ENCODE measurements at places on chromosomes 5 and 9.

DNA sequence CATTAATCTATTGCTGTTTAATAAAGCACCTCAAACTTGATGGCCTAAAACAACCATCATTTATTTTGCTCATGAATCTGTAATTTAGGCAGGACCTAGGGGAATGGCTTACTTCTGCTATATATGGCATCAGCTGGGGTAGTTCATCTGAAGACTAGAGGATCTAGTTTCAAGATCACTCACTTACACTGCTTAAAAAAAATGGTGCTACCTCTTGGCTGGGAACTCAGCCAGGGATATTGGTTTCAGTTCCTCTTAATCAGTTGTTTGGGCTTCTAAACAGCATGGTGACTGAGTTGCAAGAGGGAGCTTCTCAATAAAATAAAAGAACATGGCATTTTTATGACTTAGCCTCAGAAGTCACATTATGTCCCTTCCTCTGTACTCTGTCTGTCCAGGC lies 142.0 kb downstream of the FAM114A2 start:
- DNase-seq = no peak

DNA sequence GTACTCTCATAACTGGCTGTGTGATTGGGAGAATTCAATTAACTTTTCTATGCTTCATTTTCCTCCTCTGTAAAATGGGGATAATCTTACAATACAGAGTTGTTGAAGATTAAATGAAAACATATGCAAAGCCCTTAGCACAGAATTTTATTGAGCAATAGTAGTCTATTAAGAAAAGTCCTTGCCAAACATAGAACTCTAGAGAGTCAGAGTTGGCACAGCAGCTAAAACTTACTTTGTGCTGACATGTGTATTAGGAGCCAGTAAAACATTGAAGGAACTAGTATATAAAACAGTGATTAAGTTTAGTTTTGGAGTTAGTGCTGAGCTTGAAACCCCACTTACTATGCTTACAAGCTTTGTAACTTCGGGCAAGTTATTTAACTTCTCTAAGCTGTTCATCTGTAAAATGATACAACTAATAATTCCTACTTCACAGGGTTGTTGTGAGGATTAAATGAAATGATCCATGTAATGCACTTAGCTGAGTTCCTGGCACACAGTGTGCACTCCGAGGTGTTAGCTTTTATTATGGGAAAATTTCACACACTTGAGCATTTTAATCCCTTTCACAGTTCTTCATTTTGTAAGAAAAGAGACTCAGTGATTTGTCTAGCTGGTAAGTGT lies 20.0 kb upstream of the GRIN3A start:
- DNase-seq = no peak

- no peak for DNase-seq
These were observed 65.4 kb downstream of the RNF130 start for GRCh38 chr5:180006141-180006540.

- no peak for DNase-seq
These were observed 148.2 kb downstream of the C9orf50 start for GRCh38 chr9:129472651-129473102.

- DNase-seq = no peak
These were observed 11.1 kb downstream of the FGF1 start for GRCh38 chr5:142674531-142675469.

DNA sequence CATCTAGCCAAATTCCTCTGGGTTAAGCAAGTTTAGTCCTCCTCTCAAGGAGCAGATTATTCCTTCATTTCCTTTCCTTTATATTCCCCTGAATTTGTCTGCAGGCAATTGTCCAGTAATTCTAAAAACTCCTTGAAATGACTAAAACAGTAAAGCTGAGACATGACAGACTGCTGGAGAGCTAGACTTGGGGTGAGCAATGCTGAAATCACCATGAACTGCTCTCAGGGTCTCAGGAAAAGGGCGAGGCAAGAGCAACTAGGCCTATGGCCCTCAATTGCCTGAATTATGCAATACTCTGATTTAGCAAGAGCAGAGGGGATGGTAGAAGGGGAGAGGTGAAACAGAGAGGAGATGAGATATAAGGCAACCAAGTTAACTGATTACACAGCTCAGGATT lies 172.9 kb upstream of the NREP start:
- DNase-seq = no peak

- DNase-seq = no peak
These were observed 151.8 kb upstream of the TLX3 start for GRCh38 chr5:171157276-171157675.

DNA sequence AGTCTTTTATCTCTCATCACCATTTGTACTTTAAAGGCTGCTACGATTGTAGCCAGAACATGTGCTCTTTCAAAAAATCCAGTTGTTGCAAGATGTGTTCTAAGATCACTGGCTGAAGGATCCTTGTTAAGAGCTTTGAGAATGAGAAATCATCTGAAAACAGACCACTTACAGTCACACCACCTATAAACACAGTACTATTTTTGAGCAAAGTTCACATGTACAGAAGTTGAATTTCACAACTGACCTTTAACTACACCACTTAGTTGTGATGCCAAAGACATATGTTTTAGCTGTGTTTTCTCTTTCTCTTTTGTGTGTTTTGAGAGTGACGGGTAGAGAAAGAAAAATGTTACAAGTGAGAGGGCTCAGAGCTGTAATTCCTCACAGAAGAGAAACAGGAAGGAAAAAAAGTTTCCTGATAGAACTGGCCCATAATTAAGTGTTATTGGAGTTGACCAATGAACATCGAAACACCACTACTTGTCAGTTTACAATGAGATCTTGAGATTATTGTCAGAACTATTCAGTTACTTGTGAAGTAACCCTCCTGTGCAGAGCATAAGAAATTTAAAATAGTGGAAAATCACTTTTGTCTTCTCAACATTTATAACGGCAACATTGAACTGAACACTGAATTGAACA lies 245.4 kb downstream of the MLLT3 start:
- no peak for DNase-seq

- no peak for DNase-seq
These were observed 1.4 kb upstream of the JAK2 start for GRCh38 chr9:4983601-4984165.

DNA sequence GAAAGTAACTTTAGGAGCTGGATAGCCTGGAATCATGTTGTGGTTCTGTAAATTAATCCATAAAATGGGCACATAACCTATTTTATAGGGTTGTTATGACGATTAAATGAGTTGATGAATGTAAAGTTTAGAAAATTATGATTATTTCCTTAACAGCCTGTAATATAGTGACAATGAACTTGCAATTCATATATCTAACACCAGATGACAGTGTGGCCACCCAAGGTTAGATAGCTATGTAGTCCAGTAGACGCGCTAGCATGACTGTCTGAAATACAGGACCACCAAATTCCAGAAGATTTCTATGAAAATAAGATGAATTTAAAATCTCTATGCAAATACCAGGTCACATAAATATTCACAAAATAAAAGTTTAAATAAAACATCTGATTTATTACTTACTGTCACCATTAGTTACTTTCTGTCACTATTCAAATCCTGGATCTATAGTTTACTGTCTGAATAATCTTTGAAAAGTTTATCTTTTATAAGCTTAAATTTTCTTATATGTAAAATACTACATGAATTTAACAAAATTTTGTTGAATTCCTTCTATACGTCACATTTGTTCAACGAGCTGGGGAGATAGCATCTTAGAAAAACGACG lies 26.1 kb upstream of the MACIR start:
- peak; percentile 12 for DNase-seq

- no peak for DNase-seq
These were observed 58.4 kb upstream of the FAM170A start for GRCh38 chr5:119570910-119571309.

DNA sequence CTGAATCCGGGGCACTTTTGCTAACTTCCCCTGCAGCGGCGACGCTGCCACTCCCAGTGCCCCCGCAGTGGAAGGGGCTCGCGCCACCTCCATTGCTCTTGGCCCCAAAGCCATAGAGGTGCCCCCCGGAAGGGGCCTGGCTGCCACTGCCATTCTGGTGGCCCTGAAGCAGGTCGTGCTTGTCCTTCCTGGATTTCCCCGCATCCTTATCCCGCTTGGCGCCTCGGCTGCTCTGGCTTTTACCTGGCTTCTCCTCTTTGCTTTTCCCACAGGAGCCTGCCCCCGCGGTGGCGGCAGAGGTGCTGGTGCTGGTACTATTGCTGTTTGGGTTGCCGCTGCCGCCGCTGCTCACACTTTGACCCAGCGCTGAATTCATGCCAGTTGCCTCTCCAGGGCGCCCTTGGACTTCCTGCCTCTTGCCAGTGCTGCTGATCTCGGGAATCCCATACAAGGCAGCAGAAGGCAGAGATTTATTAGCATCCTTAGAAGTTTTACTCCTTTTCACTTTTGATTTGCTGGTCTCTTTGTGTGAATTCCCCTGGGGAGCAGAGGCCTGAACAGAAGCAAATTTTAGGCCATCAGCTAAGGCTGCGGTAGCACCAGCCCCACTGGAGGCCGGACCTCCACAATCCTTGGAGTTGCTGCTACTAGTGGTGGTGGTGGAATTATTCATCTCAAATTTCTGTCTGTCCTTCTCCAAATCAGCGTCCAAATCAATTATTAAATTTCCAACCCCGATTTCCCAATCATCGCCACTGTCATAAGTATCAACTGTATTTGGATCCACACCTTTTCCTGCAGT lies 2.1 kb downstream of the ZNF608 start:
- no peak for DNase-seq

DNA sequence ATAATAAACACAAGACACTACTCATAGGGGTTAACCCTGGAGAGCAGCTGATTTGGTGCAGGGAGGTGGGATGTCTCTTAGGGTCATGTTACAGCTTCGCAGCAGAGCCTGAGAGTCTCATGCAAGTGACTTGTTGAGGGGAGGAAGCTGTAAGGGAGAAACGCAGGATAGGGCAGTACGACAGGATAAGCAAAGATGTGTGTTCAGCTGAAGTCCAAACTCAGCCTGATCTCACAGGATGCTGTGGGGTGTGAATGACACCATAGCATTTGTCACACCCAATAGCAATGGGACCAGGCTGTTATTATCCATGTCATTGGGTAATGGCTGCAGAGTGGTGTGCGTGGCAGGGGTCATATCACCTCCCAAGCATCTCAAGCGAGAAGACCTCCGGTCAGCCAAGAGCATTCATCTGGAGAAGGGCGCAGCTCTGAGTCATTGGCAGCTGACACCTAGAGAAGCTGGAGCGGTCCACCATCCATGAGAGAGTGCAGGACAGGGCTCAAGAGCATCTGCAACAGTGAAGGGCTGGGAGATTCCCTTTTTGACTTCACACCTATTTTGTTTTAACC lies 49.2 kb upstream of the RPL26L1 start:
- no peak for DNase-seq

DNA sequence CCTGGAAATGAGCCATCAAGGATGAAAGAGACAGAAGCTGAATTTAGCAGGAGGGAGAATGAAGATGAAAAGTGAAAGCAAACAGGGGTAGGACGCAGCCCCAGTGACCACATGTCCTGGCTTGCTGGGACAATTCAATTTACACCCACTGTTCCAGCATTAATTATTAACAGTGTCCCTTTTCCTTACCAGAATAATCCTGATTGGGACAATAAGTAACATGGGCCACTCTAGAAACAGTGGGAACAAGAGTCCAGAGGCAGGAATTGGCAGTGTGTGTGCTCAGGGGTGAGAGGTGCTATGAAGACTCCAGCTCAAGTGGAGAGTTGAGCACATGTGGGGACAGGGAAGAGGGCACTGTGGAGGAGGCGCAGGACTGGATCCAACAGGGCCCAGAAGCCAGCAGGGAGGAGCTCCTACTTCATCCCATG lies 147.1 kb downstream of the C5orf15 start:
- DNase-seq = no peak

GRCh38 chr9:136949239-136949816 lies 2.7 kb upstream of the LCN12 start:
- DNase-seq = no peak

GRCh38 chr9:96514800-96515158 lies 64.8 kb downstream of the HABP4 start:
- no peak for DNase-seq

GRCh38 chr5:14790220-14790619 lies 81.4 kb downstream of the ANKH start:
- no peak for DNase-seq

DNA sequence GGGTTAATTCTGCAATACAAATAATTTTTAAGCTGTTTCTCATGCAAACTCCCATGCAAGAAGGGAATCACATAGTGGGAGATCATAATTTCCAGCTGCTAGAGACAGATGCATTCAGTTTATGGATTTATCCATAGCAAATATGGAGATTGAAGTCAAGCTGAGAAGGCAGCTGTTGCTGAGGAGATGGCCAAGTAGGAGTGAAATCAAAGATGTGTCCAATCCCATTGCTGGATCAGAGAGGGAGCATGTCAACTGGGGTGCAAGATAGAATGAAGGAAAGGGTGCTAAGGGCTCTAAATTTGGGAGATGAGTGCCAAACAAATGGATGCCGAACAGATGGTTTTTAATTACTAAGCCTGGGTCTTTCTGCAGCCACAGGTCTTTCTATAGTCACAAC lies 504.5 kb downstream of the NFIB start:
- no peak for DNase-seq

DNA sequence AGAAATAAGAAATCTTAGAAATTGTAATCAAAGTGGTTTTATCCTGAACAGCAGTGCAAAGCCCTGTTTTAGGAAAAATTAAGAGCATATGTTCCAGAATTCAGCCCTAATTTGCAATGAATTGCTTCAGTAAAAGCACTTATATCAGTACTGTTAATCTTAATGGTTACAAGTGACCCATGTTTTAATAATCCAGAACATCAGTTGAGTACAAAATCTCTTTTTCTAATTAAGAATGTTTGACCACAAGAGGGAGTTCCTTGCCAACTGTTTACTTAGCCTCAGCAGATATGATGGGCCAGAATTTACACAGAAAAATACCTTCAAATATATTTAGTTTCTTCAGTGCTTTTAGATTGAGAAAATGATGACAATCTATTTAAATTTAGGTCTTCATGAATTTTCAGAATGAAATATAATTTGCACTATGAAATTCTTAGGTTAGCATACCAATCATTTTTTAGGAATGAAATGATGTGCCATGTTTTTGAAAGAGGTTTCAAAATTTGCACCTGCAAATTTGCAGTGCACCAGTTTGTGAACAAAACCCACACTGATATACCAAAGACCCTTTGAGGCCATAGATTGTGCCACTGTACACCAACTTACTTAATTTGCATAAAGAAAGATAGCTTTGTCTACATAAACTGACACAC lies 926.3 kb upstream of the ARRDC3 start:
- no peak for DNase-seq

DNA sequence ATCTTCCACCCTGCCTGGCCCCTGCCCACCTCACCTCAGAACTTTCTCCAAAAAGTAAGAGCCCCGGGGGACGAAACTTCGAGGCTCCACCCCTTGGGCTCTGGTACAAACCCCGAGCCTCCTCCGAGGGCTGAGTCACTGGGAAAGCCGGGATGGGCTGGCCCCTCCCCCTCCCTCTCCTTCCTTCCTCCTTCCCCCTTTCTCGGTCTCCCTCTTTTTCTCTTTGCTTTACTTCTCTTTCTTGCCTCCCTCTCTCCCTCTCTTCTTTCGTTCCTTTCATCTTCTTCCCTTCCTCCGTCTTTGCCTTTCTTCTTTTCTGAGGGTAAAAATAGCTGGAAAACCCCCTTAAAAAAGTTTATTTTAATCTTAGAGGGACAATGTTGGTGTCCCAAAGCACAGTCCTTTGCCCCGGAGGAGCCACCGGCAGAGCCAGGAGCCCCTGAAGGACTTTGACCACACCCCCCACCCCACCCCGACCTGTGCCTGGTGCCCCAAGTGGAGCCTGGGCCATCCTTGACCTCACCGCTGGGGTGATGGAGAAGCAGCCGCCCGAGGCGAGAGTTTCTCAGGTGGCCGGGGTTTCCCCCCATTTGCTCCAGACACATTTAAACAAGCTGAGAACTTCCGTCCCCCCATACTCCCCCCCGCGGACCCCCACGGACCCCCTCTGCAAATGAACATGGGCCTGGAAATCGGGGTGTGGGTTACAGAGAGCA lies 5.7 kb upstream of the NOTCH1 start:
- DNase-seq = peak; percentile 36

GRCh38 chr5:146428658-146429057 lies 18.5 kb upstream of the TCERG1 start:
- no peak for DNase-seq

All from activated CD4-positive, alpha-beta T cell treated with anti-CD3 and anti-CD28 coated beads for 36 hours (primary cell).